ENCODE measurements at places on chromosomes 5 and 9. TPM values are rescaled to one million over a fixed set of nuclear protein-coding genes. Genes with fewer than 3 reads are reported as not detected.

The KIF20A gene
- polyA plus RNA-seq, result 50.7 TPM

The CCIN gene
- 0.29 TPM for polyA plus RNA-seq

The TMC1 gene
- polyA plus RNA-seq, result 1.3 TPM

DNA sequence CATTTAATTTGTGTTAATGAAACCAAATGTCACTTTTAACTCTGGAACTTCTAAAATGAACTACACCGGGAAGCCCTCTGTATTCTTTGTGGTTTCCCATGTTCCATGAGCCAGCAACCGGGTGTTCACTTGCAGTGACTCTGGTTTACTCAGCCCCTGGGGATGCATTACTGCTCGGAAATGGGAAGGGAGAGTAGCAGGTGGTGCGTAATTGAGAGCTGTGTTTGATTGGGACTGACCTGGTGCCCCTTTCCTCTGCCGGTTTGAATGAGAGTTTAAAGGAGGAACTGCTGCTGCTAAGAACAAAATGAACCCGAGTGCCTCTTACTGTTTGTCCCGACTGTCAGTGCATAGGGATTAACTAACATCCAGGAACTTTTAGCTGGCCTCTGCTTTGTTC lies 100.1 kb upstream of the DHFR start:
- DNase-seq, result peak; percentile 8

DNA sequence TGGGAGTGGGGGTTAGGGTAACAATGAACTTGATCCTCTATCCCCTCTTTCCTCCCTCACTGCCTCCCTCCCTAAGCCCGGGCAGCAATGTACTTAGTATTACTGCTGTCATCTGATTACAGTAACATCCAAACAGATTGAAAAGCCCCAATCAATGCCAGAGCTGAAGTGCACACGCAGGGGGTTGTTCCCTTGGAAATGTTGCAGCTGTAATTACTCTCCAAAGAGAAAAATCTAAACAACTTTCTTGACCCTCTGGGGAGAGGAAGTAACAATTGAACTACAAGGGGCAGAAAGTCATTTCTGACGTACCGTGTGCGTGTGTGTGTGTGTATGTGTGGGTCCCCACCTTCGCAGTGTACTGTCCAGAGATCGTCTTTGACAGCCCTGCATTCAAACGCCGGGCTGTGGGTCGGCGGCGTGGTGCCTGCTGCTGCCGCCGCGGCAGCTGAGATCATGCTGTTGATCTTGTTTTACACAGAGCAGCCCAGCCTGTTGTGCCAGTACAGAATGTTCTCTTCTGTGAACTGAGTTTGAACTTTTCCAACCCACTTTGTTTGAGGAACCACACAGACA lies 66.0 kb upstream of the KLF9 start:
- DNase-seq, result no peak

DNA sequence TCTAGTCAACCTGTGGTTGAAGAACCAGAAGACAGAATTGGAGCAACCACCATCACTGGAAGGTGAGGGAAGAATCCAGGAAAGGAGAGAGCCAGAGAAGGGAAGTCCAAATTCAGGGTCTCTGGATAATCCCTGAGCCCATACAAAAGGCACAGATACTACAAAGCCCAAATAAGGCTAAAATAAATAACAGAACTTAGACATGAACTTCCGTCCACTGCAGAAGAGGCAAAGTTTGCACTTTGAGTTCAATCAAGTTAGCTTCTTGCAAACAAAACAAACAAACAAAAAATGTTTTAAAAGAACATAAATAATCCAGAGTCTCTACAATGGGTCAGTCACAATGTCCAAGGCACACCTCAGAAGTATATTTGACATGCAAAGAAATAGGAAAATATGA lies 21.0 kb downstream of the CFAP77 start:
- DNase-seq, result no peak

- DNase-seq, result no peak
These were observed 42.2 kb downstream of the FAM240B start for GRCh38 chr9:38677660-38678303.

- no peak for DNase-seq
These were observed 10.4 kb downstream of the ZNF618 start for GRCh38 chr9:113886466-113886865.

DNA sequence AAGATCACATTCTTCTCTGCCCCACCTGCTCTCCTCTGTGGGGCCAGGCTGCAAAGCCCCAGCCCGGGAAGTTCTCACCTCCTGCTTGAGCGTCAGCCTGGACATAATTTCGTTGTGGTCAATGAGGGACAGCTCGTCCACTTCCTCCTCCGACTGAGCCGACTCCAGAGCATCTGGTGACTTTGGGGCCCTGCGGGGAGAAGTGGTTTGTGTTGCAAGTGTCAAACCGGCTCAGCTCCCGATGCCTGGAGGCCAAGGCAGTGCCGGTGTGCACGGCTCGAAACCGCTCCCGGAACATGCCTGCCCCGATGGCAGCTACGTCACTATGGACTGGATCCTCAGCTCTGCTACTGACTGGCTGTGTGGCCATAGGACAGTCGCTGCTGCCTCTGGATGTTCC lies 52.8 kb downstream of the PRRT1B start:
- DNase-seq, result no peak

GRCh38 chr5:139667001-139667729 lies 19.0 kb downstream of the CXXC5 start:
- no peak for DNase-seq

DNA sequence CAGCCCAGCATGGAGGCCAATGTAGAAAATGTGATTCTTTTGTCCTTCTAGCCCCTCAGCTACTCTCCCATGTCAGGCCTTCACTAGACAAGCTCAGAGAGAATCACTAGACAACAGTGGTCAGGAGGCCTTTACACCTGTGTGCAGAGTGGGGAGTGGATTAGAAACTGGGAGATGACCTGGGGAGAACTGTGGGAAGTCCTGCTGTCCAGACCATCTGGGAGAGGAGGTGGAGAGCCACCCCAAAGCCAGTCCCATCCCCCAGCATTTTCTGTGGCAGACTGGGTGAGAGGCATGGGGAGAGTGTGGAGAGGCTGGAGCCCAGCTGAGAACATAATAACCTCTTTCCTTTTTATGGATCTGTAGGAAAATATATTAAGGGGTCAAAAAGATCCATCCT lies 452.0 kb upstream of the DMAC1 start:
- DNase-seq, result no peak

- no peak for DNase-seq
These were observed 208.1 kb downstream of the TLE4 start for GRCh38 chr9:79779901-79780300.

- no peak for DNase-seq
These were observed 163.7 kb upstream of the TRPC7 start for GRCh38 chr5:136529081-136529480.

GRCh38 chr5:103092676-103093075 lies 27.3 kb downstream of the GIN1 start:
- no peak for DNase-seq

- DNase-seq, result no peak
These were observed 17.8 kb downstream of the BRD3 start for GRCh38 chr9:134049772-134050588.

GRCh38 chr5:177459819-177460628 lies 13.4 kb downstream of the DBN1 start:
- no peak for DNase-seq

Data from renal pelvis (tissue), 12 donors.